Right atrium auricular region (tissue), 2 donors: ENCODE measurements at places on chromosomes 1 and 21.

- no peak for DNase-seq
These were observed 24.2 kb downstream of the PDE9A start for GRCh38 chr21:42677339-42678321.

DNA sequence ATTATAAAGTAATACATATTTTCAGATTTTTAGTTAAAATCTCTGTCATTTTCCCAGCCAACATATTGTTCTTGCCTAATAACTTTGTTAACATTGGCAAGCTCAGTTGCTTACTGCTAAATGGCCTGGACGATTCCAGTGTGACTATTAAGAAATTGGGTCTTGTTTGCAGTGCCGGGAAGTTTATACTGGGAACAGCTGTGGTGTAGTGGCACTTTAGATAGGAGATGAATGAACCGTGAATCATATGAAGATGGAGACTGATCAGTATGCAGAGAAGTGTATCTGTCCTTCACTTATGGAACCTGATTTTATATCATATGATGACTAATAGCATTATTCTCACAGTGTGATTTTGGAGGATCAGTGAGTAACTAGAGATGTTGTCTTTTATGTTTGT, 3.3 kb downstream of the CHRM3 start:
- no peak for DNase-seq

DNA sequence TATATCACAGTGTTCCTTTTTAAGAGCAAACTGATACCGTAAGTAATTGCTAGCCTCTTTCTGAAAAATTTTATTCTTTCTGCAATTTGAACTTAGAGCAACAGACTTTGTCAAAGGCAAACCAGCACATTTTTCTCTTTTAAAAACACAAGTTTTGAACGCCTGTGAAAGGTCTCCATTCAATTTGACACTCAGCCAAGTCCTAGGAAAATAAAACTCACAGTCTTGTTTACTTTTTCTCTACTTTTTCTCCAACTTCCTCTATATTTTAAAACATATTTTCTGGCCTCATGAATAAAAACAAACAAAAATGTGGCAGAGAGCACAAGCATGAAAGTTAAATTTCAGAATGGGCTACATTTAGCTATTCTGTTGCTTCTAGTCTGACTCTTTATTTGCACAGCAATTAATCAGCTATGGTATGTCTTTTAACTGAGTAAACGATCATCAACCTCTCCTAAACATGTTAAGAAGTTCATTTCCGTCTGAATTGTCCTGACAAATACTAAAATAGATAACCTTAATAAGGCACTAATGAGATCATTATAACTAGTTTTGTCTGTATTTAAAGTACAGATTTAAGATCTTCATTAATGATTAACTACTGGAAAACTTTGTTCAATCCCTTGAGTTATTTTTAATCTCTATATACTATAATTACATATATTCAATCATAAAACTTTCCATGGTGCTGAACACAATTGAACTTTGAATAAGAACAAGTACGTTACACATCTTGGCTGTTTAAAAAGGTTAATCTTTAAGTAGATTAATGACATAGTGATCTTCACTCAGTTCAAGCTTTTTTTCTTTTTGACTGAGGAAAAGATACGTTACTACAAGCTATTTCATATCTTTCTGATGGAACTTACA, 550.6 kb downstream of the PTBP2 start:
- DNase-seq, result no peak

- no peak for DNase-seq
These were observed 94.6 kb upstream of the TMPRSS2 start for GRCh38 chr21:41602531-41602930.

- DNase-seq, result no peak
These were observed 32.0 kb downstream of the AGO3 start for GRCh38 chr1:35962952-35963351.

GRCh38 chr1:230010603-230011332, 56.3 kb upstream of the GALNT2 start:
- DNase-seq, result no peak

DNA sequence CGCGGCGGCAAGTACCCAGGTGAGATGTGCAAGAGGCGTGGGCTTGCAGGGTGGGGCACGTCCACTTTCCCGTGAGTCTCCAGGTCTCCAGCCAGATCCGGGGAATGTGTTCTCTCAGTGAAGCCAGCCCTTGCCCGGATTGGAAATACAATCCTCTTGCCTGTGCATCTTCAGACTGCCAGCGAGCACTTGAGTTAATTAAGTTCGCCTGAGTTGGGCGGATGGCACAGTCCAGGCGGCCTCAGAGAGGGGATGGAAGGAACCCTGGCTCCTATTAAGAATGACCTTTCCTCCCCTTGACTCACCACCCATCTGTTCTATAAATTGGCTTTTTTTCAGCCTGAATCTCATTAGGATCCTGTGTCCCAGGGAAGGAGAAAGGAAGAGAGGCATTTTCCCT, 33.3 kb upstream of the CNTN2 start:
- no peak for DNase-seq
